Activated T-helper 2 cell treated with anti-CD3 and anti-CD28 coated beads, Interferon-gamma antibody, Interleukin-2, Interleukin-4, amounts not matched to agents 10 μg/mL and 5 μg/mL and 100 μg/mL, durations not matched to agents 14 hours and 24 hours and 36 hours (primary cell): ENCODE measurements at places on chromosomes 2 and 18. TPM values are rescaled to one million over a fixed set of nuclear protein-coding genes. Genes with fewer than 3 reads are reported as not detected.

GRCh38 chr2:240983361-240983995, 14.9 kb upstream of the SNED1 start:
- no peaks in the 10 kb centered on the region for H3K36me3 ChIP-seq
- H3K4me1 ChIP-seq = no peaks in the 10 kb centered on the region
- no peak overlapping the region for H3K27ac ChIP-seq
- H3K4me3 ChIP-seq = no peak overlapping the region

DNA sequence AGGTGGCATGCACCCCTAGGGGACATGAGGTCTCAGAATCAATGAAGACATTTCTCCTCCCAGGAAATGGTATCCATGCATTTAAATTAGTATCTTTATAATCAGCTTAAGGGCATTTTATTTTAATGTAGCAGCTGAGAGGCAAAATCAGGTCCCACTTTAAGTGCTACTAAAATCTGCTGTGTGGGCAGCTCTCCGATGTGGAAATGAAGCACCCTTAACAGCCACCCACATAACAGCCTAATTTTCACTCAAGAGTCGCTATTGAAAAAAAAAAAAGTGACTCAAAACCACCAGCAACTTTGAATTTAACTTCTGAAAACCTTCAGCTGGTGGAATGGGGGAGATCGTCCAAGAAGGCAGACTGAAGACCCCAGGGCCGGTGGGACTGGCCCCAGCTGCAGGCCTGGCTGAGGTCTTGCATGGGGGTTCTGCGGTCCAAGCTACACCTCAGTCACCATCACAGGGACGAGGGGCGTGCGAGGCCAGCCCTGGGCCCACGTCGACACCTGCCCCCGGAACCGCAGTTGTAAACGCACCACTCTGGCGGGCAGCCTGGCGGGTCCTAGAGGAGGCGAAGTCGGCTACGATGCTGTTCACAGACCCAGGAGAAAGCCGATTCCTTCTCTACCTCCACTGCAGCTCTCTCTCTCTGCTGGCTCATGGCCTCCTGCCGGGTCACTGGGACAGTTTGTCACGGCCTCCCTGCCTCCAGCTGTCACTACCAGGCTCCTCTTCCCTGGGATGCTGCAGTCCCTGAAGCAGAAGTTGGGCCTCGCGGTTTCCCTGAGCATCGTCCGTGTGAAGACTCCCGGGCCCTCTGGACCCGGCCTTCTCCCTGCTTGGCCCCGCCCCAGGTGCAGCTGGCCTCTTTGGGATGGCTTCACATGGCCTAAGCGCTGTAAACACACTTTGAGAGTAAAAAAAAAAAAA, 111.9 kb downstream of the KCNF1 start:
- H3K36me3 ChIP-seq = no peaks in the 10 kb centered on the region
- H3K27ac ChIP-seq = no peak overlapping the region
- DNase-seq = no peak

- peaks cover 66% of the 10 kb centered on the region for H3K4me1 ChIP-seq
- H3K27ac ChIP-seq = peak overlapping the region; percentile 95
- peak overlapping the region; percentile 89 for H3K4me3 ChIP-seq
- peaks cover 86% of the 10 kb centered on the region for H3K36me3 ChIP-seq
Measured at GRCh38 chr2:218221000-218221399, 4.0 kb downstream of the ARPC2 start.

DNA sequence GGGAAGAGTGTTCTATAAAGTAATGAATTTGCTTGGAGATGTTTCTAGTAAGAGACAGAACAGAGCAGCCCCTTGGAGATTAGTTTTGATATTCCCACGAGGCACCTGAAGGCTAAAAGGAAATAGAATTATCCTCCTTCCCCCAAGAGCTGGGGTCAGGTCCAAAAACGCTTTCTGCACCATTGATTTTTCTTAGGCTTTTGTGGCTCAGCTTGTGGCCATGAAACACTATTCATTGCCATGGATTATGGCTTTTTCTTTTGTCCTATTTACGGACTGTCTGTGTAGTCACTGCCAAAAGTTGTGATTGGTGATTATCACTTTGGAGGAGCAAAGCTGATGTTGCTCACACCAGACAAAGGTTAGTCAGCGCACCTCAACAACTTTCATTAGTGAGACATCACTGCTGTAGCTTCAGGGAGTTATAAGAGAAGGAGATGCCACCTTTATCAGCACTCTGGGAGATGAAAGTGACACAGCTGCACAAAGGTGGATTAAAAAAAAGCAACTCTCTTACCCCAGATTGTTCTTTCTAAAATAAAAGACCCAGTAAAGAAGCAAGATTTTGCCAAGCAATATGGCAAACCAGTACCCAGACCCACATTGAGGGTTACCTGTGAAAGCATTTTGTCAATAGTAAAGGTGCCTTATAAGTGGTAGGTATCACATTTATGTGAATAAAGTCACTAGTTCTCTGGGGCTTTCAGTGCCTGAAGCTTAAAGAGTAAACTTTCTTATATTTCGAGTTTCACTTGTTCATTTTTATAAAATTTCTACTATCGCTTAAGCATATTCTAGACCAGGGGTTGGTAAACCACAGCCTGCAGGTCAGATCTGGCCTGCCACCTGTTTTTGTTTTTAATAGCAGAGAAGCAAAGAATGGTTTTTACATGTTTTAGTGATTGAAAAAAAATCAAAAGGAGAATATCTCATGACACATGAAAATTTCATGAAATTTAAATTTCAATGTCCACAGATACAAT, 10.6 kb downstream of the CXCR4 start:
- peaks cover 3% of the 10 kb centered on the region for H3K36me3 ChIP-seq
- H3K4me3 ChIP-seq = no peak overlapping the region

- H3K27me3 ChIP-seq = no peaks in the 10 kb centered on the region
- H3K4me1 ChIP-seq = no peaks in the 10 kb centered on the region
- no peak for DNase-seq
- H3K27ac ChIP-seq = no peak overlapping the region
- H3K4me3 ChIP-seq = no peak overlapping the region
Measured at GRCh38 chr2:22697054-22697788, 687.8 kb upstream of the KLHL29 start.

DNA sequence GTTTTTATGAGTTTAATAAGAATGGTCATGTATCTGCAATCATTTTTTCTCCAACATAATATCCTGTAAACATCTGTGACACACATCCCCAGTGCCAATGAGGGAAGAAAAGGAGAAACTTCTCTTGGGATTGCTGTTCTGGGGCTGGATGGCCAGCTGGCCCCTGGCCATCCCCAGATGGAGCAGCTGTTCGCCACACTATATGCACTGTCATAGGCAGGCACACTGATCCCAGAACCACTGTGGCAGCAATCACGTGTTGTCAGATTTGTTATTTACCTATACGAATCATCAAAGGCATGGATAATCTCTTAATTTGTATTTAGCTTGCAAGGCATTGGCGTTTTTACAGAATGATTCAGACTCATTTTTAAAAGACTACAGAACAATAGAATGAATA, 167.6 kb upstream of the ACAA2 start:
- peaks cover 12% of the 10 kb centered on the region for H3K27me3 ChIP-seq
- no peak for DNase-seq
- H3K27ac ChIP-seq = no peak overlapping the region

DNA sequence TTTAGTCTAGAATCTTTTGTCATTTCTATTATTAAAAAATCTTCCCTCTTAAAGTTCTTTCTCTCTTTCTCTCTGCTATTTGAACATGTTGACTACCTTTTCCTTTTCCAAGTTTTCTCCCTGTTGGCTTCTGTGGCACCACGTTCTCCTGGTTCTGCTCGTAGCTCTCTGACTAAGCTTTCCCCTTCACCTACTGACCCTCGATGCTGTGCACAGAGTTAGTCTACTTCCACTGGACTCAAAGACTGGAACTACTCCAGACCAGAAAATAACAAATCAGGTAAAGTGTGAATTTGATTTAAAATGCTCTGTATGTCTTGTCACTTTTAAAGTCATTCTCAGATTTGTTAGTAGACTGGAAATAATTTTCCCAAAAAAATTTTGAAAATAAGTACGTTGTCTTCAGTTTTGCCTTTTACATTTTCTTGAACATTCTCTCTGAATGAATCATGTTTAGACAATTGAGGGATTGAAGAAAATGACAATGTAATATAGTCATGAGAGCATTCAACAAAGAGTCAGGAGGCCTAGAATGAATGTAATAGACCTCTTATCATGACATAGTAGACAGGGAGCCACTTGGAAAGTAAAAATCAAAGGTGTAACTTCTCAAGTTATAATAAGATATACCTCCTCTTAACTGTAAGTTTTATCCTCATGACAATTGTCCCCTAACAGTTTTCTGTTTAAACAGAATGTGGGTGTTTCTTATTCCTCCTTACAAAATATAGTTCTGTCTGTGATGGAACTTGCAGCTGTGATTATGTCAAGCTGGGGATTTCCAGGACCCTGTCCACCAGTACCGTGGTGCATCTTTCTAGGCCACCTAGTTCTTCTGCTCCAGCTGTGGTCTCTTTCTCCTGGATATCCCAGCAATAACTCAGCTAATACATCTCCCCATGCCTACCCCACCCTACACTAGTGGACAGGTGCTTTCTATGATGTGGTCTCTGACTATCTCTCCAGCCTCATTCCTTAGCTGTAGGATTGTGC, 25.5 kb downstream of the ITPRID2 start:
- no peak for DNase-seq
- no peak overlapping the region for H3K27ac ChIP-seq
- no peaks in the 10 kb centered on the region for H3K27me3 ChIP-seq
- peaks cover 62% of the 10 kb centered on the region for H3K36me3 ChIP-seq
- H3K4me3 ChIP-seq = no peak overlapping the region

- no peaks in the 10 kb centered on the region for H3K36me3 ChIP-seq
- H3K27me3 ChIP-seq = peaks cover 83% of the 10 kb centered on the region
- peak overlapping the region; percentile 38 for H3K4me3 ChIP-seq
- no peak overlapping the region for H3K27ac ChIP-seq
Measured at GRCh38 chr2:63053889-63054602, 3.4 kb downstream of the OTX1 start.

DNA sequence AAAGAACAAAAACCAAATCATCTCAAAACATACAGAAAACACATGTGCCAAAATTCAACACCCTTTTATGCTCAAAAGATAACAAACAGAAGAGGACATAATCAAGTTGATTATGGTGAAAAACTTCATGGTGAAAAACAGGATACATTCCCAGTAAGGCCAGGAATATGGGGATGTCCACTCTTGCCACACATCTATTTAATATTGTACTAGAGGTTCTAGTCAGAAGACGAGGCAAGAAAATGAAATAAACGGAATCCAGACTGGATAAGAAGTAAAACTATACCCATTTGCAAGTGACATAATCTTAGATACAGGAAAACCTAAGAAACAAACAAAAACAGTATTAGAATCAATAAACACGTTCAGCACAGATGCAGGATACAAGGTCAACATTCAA, 40.8 kb downstream of the MAP3K2 start:
- H3K27ac ChIP-seq = no peak overlapping the region
- H3K36me3 ChIP-seq = peaks cover 17% of the 10 kb centered on the region
- DNase-seq = no peak
- H3K27me3 ChIP-seq = no peaks in the 10 kb centered on the region

DNA sequence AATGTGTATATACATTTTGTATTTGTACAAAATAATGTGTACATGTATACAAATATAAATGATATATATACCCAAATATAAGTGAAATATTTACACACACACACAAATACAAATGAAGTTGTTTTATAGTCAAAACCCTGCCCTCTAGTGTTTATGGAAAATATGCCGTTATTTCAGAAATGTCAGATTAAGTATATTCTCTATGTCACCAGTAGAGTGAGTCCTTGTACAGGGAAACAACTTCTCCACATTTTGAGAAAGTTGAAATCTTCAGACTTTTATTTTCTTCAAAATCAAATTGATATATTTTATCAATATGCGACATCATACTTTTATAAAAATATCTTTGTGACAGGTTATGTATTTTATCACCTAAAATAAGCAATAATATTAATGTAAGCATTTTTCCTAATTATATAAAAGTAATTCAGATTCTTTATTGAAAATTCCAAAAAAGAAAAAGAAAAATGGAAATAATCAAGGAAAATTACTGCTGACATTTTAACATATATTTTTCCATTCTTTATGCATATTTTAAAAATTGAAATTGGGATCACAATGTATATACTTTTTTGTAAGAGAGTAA, 22.4 kb downstream of the ARL6IP6 start:
- no peaks in the 10 kb centered on the region for H3K27me3 ChIP-seq
- H3K27ac ChIP-seq = no peak overlapping the region
- no peak for DNase-seq
- no peak overlapping the region for H3K4me3 ChIP-seq

DNA sequence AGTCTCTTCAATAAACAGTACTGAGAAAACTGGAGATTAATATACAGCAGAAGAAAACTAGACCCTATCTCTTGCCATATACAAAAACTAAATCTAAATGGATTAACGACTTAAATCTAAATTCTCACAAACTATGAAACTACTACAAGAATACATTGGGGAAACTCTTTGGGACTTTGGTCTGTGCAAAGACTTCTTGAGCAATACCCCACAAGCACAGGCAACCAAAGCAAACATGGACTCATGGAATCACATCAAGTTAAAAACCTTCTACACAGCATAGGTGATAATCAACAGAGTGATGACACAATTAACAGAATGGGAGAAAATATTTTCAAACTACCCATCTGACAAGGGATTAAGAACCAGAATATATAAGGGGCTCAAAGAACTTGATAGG, 848.2 kb upstream of the NRXN1 start:
- H3K36me3 ChIP-seq = no peaks in the 10 kb centered on the region
- no peak for DNase-seq
- no peak overlapping the region for H3K4me3 ChIP-seq
- no peak overlapping the region for H3K27ac ChIP-seq

DNA sequence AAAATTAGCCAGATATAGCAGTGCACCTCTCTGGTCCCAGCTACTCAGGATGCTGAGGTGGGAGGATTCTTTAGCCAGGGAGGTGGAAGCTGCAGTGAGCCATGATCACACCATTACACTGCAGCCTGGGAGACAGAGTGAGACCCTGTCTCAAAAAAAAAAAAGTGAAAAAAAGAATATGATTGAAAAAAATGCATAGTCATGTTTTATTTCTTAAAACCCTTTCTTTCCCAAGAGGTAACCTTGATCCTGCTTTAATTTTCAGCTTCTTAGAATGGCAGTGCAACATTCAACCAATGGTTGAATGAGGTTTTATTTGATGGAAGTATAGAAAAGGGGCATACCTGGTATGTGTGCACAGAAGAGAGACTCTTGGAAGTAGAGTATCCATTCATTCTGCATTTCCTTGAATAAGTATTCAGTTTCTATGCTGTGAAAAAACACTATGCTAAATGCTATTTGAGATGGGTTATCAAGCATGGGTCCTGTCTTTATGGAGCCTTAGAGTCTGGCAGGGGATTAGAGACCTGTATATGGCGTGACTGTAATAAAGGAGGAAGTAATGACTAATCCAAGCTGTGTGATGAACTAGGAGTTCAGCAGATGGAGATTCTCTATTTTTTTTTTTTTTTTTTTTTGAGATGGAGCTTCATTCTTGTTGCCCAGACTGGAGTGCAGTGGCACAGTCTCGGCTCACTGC, 146.3 kb downstream of the WDSUB1 start:
- H3K36me3 ChIP-seq = no peaks in the 10 kb centered on the region
- H3K4me3 ChIP-seq = no peak overlapping the region
- no peak for DNase-seq
- H3K4me1 ChIP-seq = no peaks in the 10 kb centered on the region
- no peak overlapping the region for H3K27ac ChIP-seq
- peaks cover 7% of the 10 kb centered on the region for H3K27me3 ChIP-seq

- no peaks in the 10 kb centered on the region for H3K36me3 ChIP-seq
- H3K27ac ChIP-seq = no peak overlapping the region
- no peaks in the 10 kb centered on the region for H3K4me1 ChIP-seq
- H3K4me3 ChIP-seq = no peak overlapping the region
- no peak for DNase-seq
Measured at GRCh38 chr2:119521433-119522050, 2.7 kb downstream of the SCTR start.

The REG3G gene
- not detected in 2 replicates for total RNA-seq

The ANKRD29 gene
- total RNA-seq = not detected in 2 replicates

The LRP2 gene
- total RNA-seq = 0.09 and 0.46 TPM in 2 replicates

The FOXI3 gene
- total RNA-seq = not detected in 2 replicates

The ABCG5 gene
- 0.14 TPM in 2 replicates for total RNA-seq

The LOXHD1 gene
- not detected in 2 replicates for total RNA-seq
